Left ventricle myocardium inferior (tissue), 1 donor: ENCODE measurements at places on chromosomes 3 and 15.

DNA sequence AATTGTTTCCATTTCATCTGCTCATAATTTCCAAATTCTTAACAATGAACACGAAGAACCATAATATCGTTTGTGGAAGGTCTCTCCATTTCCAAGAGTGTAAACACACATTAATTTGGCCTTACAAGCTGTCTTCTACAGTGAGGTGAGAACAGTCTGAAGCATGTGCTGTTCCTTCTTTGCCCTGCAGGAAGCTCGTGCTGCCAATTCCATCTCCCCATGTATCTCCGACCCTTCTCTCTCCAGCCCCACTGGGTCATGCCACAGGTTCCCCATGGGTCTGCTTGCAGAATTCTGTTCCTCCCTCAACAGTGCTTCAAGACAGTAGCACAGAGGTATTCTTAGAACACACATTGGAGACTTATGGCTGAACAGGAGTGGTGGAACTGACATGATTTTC, 70.5 kb downstream of the CHSY1 start:
- DNase-seq: no peak

DNA sequence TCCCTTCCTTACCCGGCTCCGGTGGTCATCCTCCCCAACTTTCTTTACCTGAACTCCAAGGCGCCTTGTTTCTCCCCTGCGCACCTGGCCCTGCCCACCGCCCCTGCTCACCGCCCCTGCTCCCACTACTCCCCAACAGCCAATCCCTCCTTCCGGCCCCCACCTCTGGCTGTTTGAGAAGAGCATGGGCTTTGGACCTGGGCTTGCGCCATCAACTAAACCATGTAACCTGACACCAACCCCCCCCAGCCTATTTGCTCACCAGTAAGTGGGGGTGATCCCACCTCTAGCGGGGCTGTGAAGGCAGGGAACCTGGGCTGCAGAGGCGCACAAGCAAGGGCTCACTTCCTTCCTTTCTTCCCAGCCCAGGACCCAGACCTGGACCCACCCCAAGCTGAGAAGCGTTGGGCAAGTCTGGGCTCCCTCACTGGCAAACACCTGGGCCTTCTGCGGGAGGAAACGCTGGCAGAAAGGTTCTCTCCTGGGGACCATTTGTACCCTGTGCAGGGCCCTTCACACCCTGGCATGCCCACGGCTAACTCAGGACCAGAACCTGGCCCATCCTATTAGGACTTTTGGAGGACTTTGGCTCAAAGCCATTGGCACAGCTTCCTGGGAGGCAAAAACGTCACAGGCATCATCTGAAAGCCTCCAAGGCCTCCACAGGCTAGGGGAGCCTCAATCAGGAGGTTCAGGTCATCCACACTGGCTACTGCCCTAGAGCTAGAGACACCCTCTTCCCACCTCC, at the start of gene PLXNB1:
Gene PLXNB1, minus strand, starts transcription at position 127 of the 748 bp plus-strand sequence. CDS start 5,475 bp downstream, outside the sequence.
- peak; percentile 35 for DNase-seq

DNA sequence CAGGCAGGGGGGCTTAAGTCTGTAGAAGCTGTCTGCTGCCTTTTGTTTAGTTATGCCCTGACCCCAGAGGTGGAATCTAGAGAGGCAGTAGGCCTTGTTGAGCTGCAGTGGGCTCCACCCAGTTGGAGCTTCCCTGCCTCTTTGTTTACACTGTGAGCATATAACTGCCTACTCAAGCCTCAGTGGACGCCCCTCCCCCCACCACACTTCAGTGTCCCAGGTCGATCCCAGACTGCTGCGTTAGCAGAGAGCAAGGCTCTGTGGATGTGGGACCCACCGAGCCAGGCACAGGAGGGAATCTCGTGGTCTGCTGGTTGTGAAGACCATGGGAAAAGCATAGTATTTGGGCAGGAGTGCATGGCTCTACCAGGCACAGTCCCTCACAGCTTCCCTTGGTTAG, 446.8 kb upstream of the RARB start:
- no peak for DNase-seq

DNA sequence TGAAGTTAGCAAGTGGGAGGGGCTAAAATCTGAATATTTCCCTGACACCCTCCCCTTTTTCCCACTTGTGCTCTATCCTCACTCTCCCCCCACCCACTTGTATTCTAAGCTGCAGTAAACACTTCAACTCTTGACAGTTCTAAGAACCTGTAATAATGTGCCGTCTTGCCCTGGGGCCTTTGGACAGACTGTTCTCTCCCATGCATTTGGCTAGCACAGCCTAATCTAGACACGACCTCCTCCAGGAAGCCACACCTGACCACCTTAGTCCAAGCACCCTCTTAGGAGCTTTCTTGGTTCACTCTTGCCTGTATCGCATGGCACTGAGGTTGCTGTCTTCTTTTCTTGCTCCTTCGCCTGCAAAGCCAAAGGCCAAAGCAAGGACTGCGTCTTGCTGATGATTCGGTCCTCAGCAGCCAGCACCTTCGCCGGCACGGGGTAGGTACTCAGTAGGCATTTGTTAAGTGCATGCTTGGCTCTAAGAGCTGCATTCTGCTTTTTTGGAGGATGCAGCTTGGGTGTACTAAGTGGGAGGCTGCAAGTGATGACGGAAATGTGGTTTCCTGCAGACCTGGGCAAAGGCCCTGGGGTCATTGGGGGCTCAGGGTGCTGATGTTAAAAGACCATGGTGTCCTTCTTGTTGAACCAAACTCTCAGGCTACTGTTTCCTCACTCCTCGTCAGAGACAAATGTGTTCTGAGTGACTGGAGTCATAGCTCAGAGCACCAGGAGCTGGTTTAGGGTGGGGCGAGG, 2.0 kb upstream of the ZNF710 start:
- DNase-seq: no peak

DNA sequence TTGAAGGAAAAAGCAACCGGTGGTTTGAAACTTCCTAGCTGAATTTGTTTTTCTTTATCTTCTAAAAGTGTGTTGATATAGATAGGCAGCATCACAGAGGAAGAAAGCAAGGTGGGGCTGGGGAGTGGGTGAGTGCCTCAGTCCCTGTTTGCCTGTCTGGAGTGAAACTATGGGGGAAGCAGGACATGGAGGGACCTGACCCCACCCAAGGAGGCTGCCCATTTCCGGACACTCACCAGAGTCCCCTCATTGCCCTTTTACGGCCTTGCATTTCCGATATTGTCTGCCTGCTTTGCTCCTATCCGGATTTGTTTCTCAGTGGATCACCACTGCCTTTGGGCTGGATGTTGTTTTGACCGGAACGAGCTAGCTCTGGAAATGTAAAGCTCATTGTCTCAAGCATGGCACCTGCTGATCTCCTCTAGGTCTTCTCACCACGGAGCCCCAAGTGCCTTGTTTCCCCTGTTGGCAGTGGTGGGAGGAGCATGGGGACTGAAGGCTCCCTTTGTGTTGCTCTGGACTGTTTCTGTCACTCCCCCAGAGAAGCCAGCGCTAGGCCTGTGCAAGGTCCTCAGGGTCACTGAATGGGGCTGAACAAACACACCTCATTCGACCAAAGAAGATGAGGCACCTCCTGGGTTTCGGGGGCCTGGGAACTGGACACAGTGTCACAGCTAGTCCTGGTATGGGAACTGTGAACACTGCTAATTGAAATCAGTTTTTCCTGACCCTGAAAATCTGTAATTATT, 7.0 kb downstream of the CLDN11 start:
- DNase-seq: no peak
